Testis (tissue), 5 donors: ENCODE measurements at places on chromosomes 3 and 15.

- H3K27me3 ChIP-seq: no peaks in the 10 kb centered on the region
- no peak overlapping the region for H3K4me3 ChIP-seq
- H3K4me1 ChIP-seq: no peaks in the 10 kb centered on the region
- H3K27ac ChIP-seq: no peak overlapping the region
- no peaks in the 10 kb centered on the region for H3K36me3 ChIP-seq
These were observed 165.2 kb upstream of the TPM1 start for GRCh38 chr15:62877276-62877857.

GRCh38 chr15:43071451-43071850 lies 34.4 kb downstream of the UBR1 start:
- H3K4me1 ChIP-seq: no peaks in the 10 kb centered on the region
- H3K36me3 ChIP-seq: no peaks in the 10 kb centered on the region
- H3K4me3 ChIP-seq: no peak overlapping the region

GRCh38 chr3:141170678-141171295 lies 60.8 kb upstream of the PXYLP1 start:
- H3K27ac ChIP-seq: no peak overlapping the region
- no peak for DNase-seq
- no peak overlapping the region for H3K4me3 ChIP-seq
- H3K36me3 ChIP-seq: no peaks in the 10 kb centered on the region
- H3K27me3 ChIP-seq: no peaks in the 10 kb centered on the region
- H3K4me1 ChIP-seq: no peaks in the 10 kb centered on the region

- H3K27me3 ChIP-seq: no peaks in the 10 kb centered on the region
- no peak overlapping the region for H3K4me3 ChIP-seq
- no peaks in the 10 kb centered on the region for H3K36me3 ChIP-seq
- no peaks in the 10 kb centered on the region for H3K4me1 ChIP-seq
- no peak for DNase-seq
- H3K27ac ChIP-seq: no peak overlapping the region
These were observed 5.6 kb upstream of the MFGE8 start for GRCh38 chr15:88918738-88919137.

DNA sequence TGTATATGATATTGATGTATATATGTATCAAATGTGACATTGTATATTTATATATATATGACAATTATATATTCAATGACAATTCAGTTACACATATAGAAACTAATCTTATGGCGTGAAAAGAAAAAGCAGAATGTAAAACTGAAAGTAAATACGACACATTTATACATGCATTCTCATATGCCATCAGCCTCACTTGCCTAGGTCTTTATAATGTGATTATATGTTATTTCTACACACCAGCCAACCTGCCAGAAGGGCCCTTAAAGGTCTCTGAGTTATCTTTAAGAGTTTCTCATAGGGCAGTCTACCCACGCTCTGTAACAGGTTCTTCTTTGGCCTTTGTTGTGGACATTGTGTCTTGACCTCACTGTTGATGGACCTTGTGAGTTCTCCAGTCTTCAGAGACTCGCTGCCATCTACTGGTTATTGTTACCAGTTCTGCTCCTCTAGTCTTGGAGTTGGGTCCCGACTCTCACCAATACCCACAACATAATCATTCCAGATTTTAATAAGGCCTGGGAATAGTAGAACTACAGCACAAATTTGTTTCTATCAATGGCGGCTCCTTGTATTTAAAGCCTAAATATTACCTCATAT lies 371.5 kb upstream of the GOLIM4 start:
- H3K27me3 ChIP-seq: no peaks in the 10 kb centered on the region
- no peaks in the 10 kb centered on the region for H3K36me3 ChIP-seq
- H3K4me1 ChIP-seq: no peaks in the 10 kb centered on the region

DNA sequence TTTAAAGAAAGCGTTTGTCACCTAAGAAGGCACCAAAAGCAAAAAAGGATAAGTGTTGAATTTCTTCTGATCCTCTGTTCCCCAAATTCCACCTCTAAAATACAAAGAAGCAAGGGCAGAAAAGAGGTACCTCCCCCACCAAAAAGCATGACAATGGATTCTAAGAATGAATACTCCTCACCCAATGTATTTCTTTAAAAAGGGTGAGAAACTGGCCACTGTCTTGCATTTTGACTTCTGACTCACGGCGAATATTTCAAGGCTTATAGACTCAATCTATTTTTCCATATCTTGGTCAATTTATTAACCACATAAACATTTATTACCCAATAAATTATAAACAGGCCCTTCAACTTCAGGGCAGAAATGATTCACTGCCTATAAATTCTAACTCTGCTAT lies 131.1 kb downstream of the NR1I2 start:
- H3K36me3 ChIP-seq: no peaks in the 10 kb centered on the region
- DNase-seq: no peak
- H3K4me1 ChIP-seq: peaks cover 6% of the 10 kb centered on the region
- no peak overlapping the region for H3K27ac ChIP-seq

- no peaks in the 10 kb centered on the region for H3K36me3 ChIP-seq
- H3K27me3 ChIP-seq: no peaks in the 10 kb centered on the region
- no peak overlapping the region for H3K4me3 ChIP-seq
- H3K4me1 ChIP-seq: peaks cover 29% of the 10 kb centered on the region
- H3K27ac ChIP-seq: peak overlapping the region; percentile 72
These were observed 58.6 kb downstream of the MRPL3 start for GRCh38 chr3:131444180-131444579.

DNA sequence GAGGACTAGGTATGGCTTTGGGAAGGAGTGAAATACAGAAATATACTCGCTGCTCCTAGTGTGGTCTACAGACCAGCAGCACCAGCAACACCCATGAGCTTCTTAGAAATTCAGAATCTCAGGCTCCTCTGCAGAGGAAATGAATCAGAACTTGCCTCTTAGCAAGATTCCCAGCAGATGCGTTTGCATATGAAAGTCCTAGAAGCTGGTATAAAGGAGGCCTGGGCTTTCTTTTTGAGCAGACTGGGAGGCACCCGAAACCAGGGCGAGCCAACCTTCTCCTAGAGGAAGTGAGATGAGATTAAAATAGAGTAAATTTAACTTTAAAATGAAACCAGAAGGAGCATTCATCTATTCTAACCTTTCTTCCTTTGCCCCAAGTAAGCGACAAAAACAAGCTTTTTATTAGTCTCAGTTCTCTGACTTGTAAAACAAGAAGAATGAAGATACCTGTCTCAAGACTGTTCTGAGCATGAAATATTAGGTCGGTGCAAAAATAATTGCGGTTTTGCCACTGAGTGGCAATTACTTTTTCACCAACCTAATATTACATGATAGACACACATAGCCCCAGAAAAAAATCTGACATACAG lies 140.0 kb downstream of the PDZRN3 start:
- H3K27me3 ChIP-seq: no peaks in the 10 kb centered on the region
- no peaks in the 10 kb centered on the region for H3K4me1 ChIP-seq
- H3K36me3 ChIP-seq: no peaks in the 10 kb centered on the region
- no peak for DNase-seq
- H3K27ac ChIP-seq: no peak overlapping the region
- H3K4me3 ChIP-seq: no peak overlapping the region

DNA sequence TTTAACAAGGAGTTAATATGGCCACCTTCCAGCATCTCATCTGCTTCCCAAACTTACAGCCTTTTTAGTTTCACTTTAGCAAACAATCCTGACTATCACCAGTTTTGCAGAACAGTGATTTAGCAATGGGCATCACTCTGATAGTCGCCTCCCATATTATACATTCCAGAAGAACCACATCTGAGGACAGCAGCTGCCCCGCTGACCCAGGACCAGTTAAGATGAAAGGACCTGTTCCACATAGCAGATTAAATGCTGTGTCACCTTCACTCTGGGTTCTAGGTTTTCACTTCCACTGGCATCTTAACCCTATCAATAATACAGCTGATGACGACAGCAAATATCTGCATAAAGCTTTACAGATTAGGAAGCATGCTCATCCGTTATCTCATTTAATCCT lies 99.8 kb downstream of the TRIM69 start:
- H3K4me3 ChIP-seq: no peak overlapping the region
- no peaks in the 10 kb centered on the region for H3K4me1 ChIP-seq
- H3K27ac ChIP-seq: no peak overlapping the region
- DNase-seq: no peak

DNA sequence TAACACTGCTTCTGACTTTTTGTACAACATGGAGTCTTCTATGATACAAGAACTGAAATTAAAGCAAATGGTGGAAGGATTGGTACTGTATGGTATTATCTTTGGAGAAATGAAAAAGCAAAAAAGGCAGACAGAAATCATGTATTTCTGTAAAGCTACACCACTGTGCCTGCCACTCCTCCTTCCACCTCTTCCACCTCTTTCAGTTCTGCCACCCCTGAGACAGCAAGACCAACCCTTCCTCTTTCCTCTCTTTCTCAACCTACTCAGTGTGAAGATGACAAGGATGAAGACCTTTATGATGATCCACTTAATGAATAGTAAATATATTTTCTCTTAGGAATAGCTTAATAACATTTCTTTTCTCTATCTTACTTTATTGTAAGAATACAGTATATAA lies 57.0 kb downstream of the CD200 start:
- no peak overlapping the region for H3K4me3 ChIP-seq
- H3K27ac ChIP-seq: peak overlapping the region; percentile 84
- no peak for DNase-seq
- H3K4me1 ChIP-seq: peaks cover 8% of the 10 kb centered on the region
